Activated naive CD4-positive, alpha-beta T cell treated with Interleukin-2 at 50 U/mL for 16 hours (primary cell): ENCODE measurements at places on chromosomes 4 and X.

- no peak for DNase-seq
Observed at GRCh38 chr4:154534296-154534695, 15.9 kb downstream of the PLRG1 start.

DNA sequence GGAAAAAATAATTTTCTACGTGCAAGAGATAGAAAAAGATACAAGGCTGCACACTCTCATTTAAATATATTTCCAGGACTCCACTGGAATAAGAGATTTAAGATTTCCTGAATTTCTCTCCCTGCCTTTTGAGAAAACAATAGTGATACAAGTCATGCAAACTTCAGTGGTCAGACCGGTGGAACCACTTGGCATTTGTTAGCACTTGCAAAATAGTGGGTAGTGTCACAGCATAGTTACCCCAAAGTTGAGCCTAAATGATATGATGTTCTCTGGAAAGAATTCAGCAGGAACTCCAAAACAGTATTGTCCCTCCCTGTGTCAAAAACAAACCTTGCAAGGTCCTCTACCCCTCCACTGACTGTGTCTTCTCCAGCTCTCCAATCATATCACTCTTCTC, 102.3 kb downstream of the ANKRD50 start:
- no peak for DNase-seq

DNA sequence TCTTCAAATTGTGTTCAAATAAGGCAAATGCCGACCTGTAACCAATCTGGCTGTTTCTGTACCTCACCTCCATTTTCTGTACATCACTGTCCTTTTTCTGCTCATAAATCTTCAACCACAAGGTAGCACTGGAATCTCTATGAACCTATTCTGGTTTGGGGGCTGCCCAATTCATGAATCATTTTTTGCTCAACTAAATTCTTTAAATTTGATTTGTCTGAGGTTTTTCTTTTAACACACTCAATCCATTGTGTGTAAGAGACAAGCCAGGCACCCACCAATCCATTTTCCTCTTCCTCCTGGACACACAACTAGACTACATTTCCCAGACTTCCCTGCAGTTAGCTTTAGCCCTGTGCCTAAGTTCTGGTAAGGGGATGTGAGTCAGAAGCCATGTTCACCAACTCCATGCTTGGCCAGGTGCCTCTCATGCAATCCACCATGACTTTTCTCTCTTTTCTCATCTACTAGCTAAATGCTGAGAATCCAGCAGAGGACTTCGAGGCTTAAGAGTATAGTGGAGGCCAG, 193.2 kb upstream of the KLF3 start:
- no peak for DNase-seq

DNA sequence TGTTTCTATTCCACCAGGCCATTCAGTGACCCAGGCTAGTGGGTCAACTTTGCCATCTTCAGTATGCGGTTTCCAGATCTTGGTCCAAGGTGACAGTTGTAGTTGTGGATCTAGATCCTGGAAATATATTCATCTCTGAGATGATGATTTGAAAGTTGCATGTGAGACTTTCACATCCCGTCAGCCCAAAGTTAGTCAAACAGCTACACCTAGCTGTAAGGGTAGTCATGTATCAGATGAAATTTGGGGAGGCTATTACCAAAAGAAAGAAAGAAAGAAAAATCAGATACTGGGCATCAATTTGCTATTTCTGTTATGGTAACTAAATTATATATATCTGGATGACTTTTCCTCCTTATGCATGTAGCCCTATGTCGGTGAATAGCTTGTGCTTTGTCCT, 259.4 kb upstream of the ARX start:
- no peak for DNase-seq
